Right forelimb (tissue), 1 donor: ENCODE measurements at places on chromosomes 11 and 22.
A peak's percentile ranks its signal among the peaks of the same experiment; 100 is the strongest.

GRCh38 chr11:47395223-47396048 is 13.0 kb upstream of the SLC39A13 start:
- DNase-seq = no peak

GRCh38 chr11:119790476-119790875 is 61.5 kb upstream of the NECTIN1 start:
- no peak for DNase-seq

DNA sequence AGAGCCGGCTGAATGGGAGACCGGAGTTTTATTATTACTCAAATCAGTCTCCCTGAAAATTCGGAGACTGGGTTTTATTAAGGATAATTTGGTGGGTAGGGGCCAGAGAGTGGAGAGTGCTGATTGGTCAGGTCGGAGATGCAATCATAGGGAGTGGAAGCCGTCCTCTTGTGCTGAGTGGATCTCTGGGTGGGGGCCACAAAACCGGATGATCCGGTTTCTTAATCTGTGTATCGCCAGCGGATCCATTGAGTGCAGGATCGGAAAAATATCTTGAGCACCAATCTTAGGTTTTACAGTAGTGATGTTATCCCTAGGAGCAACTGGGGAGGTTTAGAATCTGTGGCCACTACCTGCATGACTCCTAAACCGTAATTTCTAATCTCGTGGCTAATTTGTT is 886 bp upstream of the NIPSNAP1 start:
- no peak for DNase-seq

GRCh38 chr22:35102663-35103062 is 36.7 kb downstream of the ISX start:
- no peak for DNase-seq

- no peak for DNase-seq
These were observed 59.7 kb upstream of the LUZP2 start for GRCh38 chr11:24437123-24437522.

DNA sequence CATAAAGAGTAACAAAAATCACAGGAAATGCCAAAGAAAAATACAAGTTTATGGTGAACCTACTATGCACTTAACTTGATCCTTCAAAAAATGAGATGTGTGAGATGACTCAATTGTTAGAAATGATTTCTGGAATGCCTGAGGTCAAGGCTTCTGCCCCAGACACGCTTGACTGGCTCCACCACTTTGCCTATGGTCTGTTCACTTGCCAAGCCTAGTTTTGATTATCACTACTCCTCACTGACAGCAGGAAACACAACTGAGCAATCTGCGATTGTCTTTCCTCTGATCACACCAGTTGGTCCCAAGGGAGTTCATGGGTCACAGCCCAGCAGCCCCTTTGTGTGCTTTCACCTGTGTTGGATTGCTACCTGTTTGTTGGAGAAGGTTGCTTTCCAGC is 20.6 kb upstream of the PRDM10 start:
- DNase-seq = no peak

DNA sequence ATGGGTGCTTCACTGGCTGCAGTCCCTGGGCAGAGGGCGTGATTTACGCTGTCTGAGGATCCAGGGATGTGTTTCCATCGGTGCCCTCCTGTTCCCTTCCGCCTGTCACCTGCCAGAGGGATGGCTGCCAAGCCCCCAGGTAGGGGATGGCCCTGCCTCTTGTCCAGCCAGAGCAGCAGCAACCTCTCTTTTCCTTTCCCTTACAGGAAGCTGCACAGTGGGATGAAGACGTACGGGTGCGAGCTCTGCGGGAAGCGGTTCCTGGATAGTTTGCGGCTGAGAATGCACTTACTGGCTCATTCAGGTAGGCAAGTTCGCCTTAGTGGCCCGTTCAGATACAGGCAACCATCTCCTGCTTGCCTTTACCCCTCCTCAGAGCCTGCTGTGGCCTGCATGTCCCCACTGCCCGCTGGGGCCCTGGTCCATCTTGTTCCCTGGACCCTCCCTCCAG is 96.6 kb downstream of the ZBTB16 start:
- DNase-seq = no peak

DNA sequence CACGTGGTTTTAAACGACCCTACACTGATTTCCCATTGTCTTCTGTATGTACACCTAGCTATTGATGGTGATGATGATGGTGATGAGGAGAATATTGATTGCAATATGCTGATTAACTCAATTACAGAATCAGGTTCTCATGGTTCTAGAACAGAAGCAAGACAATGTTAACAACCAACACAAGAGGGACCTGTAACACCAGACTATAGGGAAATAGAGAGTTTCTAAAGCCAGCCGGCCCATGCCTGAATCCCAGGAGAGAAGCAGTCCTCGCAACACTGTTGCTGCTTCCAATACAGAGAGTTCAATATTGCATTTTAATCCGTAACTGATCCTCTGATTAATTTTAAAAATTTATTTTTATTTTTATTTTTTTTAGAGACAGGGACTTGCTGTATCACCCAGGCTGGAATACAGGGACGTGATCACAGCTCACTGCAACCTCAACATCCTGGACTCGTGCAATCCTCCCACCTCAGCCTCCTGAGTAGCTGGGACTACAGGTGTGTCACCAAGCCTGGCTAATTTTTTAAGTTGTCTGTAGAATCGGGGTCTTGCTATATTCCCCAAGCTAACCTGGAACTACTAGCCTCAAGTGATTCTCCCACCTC is 22.2 kb upstream of the UBASH3B start:
- DNase-seq = no peak

GRCh38 chr11:112255067-112255720 is 5.5 kb downstream of the PLET1 start:
- no peak for DNase-seq

DNA sequence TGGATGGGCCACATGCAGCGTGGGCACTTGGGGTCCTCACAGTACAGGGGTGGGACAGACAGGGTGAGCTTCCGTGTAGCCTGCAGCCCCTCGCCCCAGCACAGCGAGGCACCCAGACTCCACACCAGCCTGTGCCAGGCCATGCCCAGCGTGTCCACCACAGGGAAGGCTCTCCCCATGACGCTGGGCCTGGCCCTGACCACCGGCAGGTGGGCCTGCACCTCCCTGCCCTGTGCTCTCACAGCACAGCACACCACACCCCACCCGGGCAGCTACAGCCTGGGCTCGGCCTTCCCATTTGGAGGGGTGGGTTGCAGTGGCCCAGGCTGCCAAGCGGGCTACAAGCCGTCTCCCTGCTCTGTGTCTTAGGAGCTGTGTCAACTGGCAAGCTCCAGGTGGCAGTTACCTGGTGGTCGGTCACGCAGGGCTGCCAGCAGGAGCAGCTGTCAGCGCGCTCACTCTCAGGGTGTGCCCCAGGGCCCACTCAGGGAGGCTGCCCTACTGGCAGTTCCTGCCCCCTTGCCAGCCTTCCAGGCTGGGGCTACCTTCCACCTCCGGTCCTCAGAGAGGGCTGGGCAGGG is 4.6 kb downstream of the MOB2 start:
- DNase-seq = no peak

DNA sequence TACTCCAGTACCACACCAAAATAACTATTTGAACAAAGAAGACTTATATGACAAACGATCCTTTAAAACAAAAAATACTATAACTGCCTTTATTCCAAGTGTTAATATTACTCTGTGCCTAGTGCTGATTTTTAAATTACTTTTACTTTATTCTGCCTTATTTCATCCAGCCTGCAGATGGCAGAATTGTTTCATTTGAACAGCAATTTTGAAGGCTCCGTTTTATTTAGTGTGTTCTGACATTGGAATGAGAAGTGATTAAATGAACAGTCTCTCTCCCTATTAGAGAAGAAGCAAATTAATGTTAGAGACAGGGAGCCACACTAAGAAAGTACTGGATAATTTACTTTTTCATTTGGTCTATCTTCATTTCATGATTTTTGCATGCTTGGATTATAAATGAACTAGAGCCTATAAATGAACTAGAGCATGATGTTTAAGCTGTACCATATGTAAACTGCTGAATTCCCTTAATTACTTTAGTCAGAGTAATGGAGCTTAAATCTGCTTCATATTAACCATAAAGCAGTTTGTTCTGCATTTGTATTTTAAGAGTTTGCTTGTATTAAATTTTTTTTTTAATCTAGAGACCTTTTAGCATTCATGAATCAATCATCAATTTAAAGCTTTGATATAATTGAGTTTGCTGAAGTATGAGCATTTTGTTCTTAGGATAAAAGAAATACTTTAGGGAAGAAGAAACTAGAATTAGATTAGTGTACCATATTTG is 9.8 kb downstream of the PDHX start:
- no peak for DNase-seq

GRCh38 chr11:4830346-4830745 is 9.2 kb downstream of the OR51F2 start:
- DNase-seq = no peak

DNA sequence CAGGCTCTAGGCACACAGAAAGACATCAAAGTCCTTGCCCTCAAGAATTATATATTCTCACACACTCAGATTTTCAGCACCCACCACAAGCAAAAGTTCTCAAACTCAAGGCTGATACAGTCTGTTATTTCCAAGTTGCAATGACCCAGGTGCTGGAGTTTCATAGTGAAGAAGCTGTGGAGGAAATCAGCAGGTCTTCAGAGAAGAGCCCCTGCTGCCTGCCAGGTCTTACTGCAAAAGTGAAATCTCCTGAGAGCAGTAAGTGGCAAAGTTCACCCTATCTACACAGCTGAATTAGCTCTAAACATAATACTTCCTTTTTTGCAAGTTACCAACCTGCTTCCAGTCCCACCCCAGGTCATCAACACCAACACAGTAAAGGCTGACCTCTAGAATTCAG is 64.6 kb downstream of the RPL27A start:
- DNase-seq = no peak

- no peak for DNase-seq
These were observed 691.6 kb downstream of the NTM start for GRCh38 chr11:132062031-132062430.

- DNase-seq = no peak
These were observed 14.5 kb downstream of the SHANK2 start for GRCh38 chr11:71237853-71238252.

GRCh38 chr22:17579535-17579981 is 16.3 kb downstream of the SLC25A18 start:
- DNase-seq = no peak

GRCh38 chr11:77207618-77208313 is 79.7 kb downstream of the MYO7A start:
- peak; percentile 36 for DNase-seq

DNA sequence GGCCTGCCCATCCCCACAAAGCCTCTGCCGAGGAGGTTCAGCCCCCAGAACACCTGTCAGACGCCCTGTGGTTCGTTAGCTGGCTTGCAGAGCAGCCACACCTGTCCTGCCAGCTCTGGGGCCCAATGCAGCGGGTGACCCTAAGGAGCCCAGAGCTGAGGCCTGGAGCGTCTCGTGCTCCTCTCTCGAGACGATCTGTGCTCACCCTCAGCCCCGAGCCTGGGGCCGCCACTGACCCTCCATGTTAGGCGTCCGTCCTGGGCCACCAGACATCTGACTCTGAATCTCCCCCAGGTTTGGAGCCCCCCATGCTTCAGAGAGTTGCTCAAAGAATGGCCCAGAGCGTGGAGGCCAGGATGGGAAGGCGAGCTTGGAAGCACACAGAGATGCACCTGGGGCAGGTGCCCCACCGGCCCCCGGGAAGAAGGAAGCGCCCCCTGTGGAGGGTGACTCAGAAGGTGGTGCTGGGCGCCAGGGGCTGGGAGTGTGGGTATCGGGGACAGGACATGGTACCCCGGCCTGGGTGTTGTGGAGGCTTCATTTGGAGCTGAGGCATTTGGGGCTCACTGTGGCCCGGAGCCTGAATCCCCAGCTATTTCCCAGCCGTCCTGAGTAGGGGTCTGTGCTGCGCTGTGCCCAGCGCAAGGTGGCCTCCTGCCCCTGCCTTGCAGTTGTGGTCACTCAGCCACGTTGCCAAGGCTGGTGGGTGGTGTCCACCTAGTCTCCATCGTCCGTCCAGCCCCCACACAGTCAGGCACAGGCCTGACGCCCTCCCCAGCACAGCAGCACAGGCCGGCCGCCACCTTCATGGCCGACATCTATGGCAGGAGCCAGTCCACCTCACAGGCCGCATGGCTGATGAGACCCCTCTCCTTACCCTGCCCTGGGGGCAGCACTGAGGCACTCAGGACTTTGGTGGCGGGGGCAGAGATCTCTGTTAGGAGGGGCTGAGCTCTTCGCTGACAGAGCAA is 36.2 kb downstream of the SBF1 start:
- DNase-seq = no peak

GRCh38 chr11:18844753-18845367 is 53.3 kb upstream of the PTPN5 start:
- DNase-seq = no peak

GRCh38 chr11:116788975-116789374 is 1.2 kb upstream of the ZPR1 start:
- DNase-seq = no peak

- DNase-seq = no peak
These were observed 6.0 kb downstream of the FREY1 start for GRCh38 chr11:45900916-45901617.

DNA sequence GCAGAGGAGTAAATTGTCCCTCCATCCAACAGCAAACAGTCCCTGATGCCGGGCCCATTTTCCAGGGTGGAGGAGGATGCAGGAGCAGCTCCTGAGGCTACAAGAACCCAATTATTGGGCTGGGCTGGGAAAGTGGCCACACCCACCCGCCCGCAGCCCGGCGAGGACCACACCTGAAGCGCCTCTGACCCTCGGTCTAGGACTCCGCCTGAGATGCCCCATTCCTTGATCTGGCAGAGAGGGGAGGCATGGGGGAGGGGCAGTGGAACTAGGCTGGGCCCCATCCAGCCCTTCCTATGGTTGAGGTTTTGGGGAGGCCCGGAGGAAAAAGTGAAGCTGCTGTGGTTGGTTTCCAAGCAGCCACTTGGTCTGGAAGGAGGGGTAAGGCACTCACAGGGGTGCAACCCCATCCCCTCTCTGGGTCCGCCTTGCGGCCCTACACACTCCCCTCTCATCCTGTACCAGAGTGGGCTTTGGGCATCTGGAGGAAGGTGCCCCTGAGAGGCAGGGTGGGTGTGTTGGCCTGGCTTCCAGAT is 2.4 kb upstream of the LGALS1 start:
- DNase-seq = no peak

- DNase-seq = peak; percentile 52
These were observed 20.1 kb downstream of the ST14 start for GRCh38 chr11:130179396-130180306.

DNA sequence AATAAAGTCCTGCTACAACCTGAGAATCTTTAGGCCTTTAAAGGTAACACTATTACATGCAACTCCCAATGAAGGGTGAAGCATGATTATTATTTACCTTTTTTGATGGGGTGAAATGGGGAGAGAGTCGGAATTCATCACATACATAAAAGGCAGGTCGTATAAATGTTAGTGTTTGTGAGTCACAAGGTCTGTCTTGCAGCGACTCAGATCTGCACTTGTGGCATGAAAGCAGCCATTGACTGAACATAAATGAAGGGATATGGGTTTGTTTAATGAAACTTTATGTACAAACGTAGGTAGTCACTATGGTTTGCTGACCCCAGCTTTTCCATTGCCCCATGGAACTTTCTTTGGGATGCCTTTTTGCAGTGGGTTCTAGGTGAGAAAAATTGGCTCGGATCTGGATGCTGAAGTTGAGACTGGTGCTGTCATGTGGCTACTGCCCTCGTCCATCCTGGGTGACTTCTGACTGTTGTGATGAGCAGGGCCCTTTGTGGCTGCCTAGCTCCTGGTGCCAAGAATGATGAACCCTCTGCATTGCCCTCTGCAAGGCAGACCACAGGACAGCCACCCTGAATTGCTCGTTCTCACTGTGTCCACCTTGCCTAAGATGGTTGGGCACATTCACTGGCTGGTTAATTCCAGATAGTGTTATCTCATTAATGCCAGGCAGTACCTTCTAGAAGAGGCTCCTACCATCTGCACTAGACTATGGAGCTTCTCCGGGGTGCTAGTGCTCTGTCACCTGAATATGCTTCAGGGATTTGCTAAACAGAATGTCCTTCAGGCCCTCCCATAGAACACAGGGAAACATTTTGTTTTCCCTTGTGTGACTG is 11.3 kb downstream of the GGTLC2 start:
- no peak for DNase-seq
